NCI-H2081 (cell line): ENCODE measurements at places on chromosomes 6 and 20.
A peak's percentile ranks its signal among the peaks of the same experiment; 100 is the strongest.

DNA sequence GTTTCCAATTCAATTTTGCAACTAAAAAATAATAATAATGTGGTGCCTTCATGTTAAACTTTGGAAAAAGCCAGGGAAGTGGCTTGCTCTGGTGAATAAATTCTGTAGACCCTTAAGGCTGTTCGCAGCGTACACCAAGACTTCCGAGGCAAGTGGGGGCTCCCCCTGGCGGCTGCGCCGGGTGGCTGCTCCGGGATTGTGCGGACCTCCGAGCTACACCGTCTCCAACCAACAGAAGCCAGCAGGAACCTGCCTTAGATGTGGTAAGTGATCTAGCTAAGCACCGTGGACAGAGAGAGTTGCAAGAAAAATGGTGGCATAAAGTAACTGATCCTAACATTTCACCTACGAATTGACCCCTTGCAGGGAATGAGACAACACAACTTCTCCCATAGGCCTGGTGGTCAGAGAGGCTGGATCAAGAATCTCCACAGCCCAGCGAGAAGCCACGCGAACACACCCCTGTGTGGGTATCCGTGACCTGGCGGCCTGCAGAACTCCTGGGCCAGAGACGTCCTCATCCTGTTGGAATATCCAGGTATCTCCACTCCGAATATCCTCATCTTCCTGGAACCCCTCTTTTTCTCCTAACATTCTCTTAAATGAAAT lies 69.6 kb downstream of the TBXT start:
- DNase-seq: no peak

GRCh38 chr6:143236151-143236798 lies 175.6 kb downstream of the AIG1 start:
- DNase-seq: no peak

GRCh38 chr6:54204921-54205591 lies 93.8 kb downstream of the MLIP start:
- no peak for DNase-seq

- no peak for DNase-seq
These were observed 1.3 kb downstream of the ARHGAP18 start for GRCh38 chr6:129708496-129709195.

DNA sequence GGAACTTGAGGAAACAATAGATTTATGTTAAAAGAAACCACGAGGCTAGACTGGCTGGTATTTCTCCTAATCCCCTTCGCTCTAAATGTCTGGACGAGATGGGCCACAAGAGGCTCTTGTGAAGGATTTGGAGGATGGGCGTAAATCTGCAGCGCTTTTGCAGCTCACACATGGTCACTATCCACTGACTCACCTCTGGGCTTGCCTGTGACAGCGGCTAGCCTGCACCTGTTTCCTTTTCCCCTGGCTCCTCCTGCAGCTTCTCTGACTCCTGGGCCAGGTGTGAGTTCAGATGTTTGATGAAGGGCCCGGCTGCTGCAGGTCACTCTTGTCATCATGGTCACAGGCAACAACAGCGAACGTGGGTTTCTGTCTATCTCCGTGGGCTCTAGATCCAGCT lies 629.4 kb downstream of the CBLN4 start:
- DNase-seq: no peak

GRCh38 chr6:31971993-31972708 lies at the start of gene DXO:
Gene DXO, minus strand, starts transcription at chr6:31972138. Its CDS starts 463 bp downstream, at chr6:31971675.
- peak; percentile 97 for DNase-seq

DNA sequence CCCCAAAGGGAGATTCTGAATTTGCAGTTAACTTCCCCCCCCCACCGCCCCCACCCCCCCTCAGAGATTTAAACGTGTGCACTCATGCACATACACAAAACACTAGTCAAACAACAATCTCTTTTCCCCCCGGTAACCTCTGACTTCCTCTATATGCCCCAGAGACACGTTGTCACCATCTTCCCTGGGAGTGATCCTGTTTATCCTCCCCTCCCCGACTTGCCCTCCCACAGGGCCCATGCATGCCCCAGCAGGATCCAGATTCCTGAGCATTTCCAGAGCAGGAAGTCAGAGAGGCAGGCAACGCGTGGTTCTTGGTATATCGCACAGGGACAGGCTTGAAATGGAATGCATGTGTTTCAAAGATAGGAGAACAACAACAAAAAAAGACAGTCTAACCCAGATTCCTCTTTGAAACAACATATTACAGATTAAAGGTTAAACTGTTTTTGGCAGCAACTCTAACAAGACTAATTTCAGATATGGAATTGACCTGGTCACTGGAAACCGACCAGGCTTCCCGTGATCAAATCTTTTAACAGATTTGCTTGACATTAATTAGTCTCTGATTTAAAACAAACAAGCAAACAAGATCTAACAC lies 1.3 kb downstream of the BLCAP start:
- no peak for DNase-seq

GRCh38 chr6:54335871-54336270 lies 27.6 kb downstream of the TINAG start:
- no peak for DNase-seq

- DNase-seq: peak; percentile 54
These were observed at the start of gene SRC for GRCh38 chr20:37345339-37346235. Gene SRC, plus strand, starts transcription at chr20:37346140. Its CDS starts 38,014 bp downstream, at chr20:37384154.

- no peak for DNase-seq
These were observed 9.5 kb upstream of the HLA-DOA start for GRCh38 chr6:33018904-33019303.

GRCh38 chr20:49599746-49600113 lies 31.8 kb upstream of the PTGIS start:
- no peak for DNase-seq

DNA sequence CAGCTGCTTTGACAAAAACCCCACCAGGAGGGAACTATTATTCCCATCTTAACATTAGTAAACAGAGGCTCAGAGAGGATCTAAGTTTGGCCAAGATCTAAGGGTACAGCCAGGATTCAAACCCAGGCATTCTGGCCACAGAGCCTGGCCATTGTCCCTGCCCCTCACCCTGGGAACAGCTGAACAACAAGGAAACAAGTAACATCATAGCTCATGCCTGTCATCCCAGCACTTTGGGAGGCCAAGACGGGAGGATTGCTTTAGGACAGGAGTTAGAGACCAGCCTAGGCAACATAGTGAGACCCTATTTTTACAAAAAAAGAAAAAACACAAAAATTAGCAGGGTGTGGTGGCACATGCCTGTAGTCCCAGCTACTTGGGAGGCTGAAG lies 27.5 kb downstream of the TOX2 start:
- DNase-seq: no peak

GRCh38 chr6:90294614-90294988 lies 2.0 kb downstream of the BACH2 start:
- no peak for DNase-seq

DNA sequence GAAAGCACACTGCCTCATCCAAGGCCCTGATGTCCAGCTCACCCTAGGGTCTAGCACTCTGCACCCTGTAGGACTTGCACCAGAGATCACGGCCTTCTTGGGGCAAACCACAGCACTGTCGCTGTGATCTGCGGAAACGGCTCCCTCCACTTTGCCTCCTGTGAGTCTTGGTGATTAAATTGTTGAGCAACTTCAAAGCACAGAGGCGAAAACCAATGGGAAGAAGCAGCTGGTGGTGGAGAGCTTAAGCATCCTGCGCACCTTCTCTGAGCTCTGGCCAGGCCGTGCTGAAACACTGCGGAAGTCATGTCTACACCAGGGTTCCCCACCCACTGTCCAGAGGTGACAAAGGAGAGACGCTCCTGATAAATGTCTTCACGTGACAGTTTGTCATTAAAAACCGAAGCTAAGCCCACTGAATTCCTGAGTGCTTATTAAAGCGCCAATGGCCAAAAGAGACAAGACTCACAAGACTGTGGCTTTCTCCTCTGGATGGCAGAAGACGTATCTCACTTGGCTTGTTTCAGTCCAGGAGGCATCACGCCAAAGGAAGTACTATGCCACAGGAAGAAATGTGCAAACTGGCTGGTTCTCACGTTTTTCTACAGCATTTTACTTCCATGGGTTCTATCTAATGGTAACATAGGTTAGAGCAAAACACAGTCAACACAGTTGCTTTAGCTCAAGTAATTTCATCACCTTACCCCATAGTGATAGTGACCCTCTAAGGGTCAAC lies 3.1 kb downstream of the RAMACL start:
- DNase-seq: no peak

- DNase-seq: no peak
These were observed 30.1 kb downstream of the CMTR1 start for GRCh38 chr6:37463110-37463509.

- DNase-seq: no peak
These were observed 443.2 kb upstream of the JARID2 start for GRCh38 chr6:14802514-14803160.

DNA sequence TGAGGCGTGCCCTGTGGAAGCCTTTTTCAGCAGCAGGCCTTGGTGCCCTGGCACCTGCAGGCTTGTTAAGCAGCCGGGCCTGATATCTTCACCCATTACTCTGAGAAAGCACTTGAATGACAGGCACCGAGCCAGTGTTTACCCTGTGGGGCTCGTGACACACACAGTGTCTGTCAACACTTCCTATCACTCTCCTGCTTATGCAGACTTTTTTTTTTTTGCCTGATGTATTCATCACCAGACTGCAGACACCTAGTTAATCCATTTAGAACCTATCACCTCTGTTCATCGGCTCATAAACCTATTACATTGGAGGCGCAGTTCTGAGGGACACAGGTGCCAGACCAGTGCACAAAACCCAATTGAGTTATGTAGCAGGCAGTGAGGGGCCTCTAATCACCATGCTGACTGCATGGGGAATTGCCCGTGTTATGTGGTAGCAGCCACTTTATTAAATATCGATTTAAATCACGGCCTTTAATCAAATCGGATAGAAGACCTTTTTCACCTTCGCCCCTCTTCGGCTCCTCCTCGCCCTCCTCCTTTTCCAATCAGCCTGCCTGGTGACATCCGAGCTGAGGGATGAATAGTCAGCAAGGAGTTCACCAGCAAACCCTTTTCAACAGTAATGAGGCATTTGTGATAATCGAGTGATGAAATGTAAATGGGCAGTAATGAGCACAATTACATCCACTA lies 962.9 kb upstream of the SLC35B3 start:
- DNase-seq: peak; percentile 72

- DNase-seq: no peak
These were observed 696.5 kb upstream of the CITED2 start for GRCh38 chr6:140070846-140071473.

GRCh38 chr6:139990856-139991465 lies 616.5 kb upstream of the CITED2 start:
- DNase-seq: no peak

GRCh38 chr20:40006168-40006860 lies 682.7 kb downstream of the MAFB start:
- DNase-seq: no peak

DNA sequence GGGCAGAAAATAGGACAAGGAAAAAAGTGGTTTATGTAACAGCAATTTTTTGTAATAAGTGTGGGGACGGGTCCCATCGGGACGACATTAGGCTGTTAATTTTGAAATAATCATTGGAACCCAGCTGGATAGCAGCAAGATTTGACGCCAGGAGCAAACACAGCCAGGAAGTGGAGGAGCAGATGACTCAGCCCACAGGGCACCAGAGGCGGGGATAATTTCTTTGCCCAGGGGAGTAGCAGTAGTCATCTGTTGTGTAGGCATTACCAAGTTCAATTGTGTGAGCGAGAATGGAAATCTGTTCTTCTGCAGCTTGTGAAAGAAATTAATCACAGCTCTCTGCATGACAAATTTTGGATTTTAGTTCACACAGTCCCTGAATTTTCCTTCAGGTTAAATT lies 22.6 kb upstream of the RIN2 start:
- DNase-seq: peak; percentile 77

- no peak for DNase-seq
These were observed 37.6 kb downstream of the NCR2 start for GRCh38 chr6:41372832-41373626.

DNA sequence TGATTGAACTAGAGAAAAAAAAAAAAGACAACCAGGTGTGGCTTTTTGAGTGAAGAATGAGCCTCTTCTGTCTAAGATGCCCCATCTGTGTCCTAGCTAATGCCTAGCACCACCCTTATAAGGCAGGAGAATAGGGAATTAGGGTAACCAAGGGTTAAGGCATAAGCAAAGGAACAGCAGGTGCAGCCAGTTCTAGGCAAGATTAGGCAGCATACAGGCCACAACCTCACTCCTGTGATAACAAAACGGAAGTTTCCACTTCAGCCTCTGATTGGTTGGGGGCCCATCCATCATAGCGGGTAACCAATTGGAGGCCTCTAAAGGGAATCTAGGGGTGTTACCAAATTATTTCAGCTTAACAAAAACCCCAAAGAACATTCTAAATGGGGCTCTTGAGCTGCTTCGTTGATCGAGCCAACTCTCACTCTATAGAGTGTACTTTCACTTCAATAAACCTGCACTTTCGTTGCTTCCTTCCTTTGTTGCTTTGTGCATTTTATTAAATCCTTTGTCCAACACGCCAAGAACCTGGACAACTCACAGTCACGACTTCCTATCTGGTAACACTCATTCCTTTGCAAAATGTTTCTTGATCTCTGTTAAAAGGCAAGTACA lies 61.9 kb upstream of the TAGAP start:
- DNase-seq: no peak

DNA sequence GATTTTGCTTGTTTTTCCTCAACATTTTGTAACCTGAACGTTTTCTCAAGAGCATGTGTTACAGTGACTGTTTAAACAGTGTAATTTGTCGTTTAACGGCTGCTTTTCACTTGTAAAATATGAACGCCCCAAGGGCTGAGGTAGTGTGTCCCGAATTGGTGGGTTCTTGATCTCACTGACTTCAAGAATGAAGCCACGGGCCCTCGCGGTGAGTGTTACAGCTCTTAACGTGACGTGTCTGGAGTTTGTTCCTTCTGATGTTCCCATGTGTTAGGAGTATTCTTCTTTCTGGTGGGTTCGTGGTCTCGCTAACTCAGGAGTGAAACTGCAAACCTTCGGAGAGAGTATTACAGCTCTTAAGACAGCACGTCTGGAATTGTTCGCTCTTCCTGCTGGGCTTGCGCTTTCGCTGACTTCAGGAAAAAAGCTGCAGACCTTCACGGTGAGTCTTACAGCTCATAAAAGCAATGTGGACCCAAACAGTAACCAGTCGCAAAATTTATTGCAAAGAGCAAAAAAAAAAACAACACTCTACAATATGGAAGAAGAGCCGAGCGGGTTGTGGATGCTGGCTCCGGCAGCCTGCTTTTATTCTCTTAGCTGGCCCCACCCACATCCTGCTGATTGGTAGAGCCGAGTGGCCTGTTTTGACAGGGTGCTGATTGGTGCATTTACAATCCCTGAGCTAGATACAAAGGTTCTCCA lies 25.1 kb upstream of the TRIM27 start:
- DNase-seq: no peak

- no peak for DNase-seq
These were observed 91.2 kb upstream of the EXOC2 start for GRCh38 chr6:783966-784735.

DNA sequence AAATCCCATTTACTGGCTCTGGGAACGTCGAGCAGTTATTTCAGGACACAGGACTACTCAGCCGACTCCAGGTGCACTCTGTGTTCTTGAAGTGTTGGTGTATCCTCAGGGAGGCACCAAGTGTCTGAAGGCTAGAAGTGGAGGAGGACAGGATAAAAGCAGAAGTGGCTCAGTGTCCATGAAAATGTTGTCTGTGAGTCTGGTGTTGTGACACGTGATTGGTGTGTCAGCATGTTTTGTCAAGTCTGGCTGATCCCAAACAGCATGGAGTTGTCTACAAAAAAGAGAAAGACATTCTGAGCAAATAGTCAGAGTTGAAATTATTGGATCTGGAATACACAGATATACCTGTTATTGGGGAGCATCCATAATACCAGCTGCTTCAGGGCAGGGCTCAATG lies 30.3 kb downstream of the SCGN start:
- DNase-seq: no peak

GRCh38 chr20:652615-653109 lies 338 bp downstream of the SRXN1 start:
- peak; percentile 57 for DNase-seq
